ENCODE measurements at places on chromosomes 16 and 17.

DNA sequence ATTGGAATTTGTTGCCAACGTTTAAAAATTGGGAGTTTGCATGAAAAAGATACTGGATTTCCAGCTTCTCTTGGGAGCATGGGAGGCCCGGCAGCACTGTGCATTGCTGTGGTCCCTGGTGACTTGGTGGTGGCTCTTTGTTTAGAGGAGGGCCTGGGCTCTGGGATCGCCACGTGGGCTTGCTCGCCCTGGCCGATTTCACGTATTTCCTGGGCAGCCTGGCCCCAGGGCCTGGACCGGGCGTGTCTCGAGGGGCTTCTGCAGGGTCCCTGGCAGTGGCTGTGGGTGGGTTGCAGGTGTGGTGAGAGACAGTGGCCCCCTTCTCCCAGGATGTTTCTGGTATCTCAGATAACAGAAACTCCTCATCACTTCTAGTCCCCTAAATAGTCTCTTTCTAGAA lies 67.9 kb downstream of the ATP2C2 start:
- no peak for DNase-seq

DNA sequence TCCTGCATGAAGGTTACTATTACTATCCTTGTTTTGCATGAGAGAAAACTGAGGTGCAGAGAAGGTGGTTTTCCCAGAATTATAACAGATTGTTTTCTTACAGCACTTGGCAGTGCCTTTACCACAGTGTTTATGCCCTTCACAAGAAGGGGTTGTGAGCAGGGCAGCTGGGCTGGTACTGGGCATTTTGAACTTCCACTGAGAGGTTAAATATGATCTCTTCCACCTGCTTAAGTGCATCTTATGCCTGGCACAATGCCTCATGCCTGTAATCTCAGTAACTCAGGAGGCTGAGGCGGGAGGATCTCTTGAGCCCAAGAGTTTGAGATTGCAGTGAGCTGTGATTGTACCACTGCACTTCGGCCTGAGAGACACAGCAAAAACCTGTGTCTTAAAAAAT lies 36.2 kb downstream of the NDE1 start:
- DNase-seq = no peak

DNA sequence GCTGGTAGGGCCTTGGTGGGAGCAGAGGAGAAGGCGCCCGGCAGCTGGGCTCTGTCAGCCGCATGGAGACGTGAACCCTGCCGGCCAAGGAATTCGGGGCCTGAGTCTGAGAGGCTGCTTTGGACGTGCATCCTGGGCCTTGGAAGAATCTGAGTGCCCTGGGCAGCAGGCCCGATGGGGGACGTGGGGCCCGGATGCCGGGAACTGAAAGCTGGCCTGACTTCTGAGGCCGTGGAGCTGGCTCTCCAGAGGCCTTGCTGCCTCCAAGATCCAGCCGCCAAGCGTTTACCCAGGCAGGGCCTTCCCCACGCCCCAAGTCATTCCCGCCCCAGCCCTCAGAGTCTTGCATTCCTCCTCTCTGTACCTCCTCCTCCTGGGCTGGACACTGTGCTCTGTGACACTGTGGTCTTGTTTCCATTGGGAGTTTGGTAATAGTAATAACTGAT lies 37.2 kb downstream of the NKD1 start:
- no peak for DNase-seq

- no peak for DNase-seq
Measured at GRCh38 chr16:23504076-23504452, 6.2 kb downstream of the GGA2 start.

DNA sequence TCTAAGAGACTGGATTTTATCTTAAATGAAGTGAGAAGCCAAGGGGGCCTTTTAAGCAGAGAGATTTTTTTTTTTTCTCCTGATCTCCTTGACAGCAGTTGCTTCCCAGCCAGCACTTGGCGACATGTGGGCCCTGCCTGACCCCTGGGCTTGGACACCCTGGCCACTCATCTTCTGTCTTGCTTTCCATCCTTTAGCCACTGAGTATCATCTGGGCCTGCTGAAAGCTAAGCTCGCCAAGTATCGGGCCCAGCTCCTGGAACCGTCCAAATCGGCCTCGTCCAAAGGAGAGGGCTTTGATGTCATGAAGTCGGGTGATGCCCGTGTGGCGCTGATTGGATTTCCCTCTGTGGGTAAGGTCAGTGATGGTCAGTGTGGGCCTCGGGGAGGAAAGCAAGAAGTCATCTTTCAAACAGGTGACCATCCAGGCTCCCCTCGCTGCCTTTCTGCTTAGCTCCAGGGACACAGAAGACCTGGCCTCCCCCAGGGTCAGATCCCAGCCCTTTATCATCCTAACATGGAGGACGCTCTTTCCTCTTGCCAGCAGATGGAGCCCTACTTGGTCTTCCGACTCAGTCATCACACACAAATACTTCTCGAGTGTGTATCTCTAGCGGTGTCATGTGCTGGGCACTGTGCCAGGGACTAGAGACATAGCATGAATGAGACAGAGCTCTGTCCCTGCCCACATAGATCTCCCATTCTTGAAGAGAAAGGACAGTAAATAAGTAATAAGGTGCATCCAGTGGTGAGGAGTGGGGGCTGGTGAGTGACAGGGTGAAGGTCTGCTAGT lies 6.1 kb downstream of the DRG2 start:
- no peak for DNase-seq

- no peak for DNase-seq
Measured at GRCh38 chr16:80175011-80175410, 365.8 kb upstream of the DYNLRB2 start.

- DNase-seq = no peak
Measured at GRCh38 chr17:82687375-82687861, 11.1 kb downstream of the RAB40B start.

DNA sequence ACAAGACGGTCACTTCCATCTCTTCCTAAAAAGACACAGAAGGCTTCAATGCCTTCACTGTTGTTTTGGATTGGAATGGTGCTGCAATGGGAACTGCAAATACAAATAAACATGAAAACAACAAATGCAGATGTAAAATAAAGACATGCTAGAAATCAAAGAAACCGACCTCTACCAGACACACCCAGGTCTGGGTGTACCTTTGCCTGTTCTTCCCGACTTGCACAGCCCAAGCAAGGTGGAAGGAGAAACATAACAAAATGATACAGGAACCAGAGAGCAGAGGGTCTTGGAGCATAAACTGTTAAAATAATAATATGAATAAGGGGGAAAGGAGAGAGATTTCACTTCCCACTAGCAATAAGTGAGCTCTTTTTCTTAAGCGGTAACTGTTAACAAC lies 17.3 kb downstream of the RFFL start:
- no peak for DNase-seq

DNA sequence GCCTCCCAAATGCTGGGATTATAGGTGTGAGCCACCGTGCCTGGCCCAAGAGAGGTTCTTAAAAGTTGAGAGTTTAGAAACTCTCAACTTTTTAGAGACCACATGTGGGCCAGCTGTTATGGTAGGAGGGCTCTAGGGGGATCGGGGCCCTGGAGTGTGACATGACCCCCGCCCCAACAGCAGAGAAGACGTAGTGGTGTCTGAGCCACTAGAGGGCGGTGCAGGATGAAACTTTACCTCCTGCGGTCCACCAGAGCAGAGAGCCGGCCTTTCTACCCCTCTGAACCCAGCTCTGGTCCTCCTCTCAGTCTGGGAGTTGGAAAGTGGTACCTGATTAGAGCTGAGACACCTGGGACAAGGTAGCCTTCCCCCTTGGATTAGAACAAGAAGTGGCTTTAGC lies 7.4 kb downstream of the CDK5RAP3 start:
- DNase-seq = no peak

- no peak for DNase-seq
Measured at GRCh38 chr17:65103896-65104295, 33.3 kb upstream of the RGS9 start.

DNA sequence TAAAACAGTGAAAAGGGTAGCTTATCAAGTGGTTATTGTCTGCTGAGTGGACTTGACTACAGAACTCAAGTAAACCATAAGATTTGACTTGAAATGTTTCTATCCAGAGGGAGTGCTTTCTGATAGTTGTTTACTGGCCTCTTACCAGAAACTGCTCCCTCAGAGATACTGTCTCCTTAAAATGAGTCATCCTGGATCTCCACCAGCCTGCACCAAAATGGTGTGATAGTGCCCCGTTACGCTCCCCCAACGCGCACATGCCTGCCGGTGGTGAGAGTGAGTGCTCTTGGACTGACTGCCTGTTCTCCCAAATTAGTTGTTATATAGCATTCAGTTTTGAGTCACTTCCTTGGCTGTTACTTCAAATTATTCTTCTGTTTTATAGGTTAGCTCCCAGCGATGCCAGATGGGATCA lies 22.9 kb downstream of the PRCD start:
- DNase-seq = no peak

DNA sequence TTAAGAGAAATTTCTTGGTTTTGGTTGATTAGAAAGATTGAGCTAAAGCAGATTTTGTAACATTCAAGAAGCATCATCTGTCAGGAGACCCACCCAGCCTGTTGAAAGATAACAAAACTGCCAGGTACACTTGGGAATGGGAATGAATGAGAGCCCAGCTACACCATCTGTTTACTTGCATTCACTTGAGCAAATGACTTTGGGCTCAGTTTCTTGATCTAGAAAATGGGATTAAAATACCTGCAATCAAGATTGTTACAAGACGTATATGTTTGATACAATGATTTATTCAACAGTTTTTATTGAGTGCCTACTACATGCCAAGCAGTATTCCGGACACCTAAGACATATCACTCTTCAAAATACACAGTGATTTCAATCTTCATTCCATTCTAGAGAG lies 76.3 kb upstream of the HAS3 start:
- no peak for DNase-seq

DNA sequence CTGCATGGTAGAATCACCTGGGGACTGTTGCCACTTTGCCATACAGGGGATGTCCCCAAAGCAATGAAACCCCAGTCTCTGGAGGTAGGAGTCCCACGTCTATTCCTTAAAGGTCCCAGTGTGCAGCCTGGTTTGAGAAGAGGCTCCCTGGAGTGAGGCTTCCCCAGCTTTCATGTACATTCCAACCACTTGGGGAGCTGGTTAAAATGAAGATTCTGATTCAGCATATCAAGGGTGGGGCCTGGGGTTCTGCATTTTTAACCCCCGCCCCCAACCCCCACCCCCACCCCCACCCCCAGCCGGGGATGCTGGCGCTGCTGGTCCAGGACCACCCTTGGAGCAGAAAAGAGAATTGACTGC lies 241.2 kb downstream of the FOXL1 start:
- DNase-seq = no peak

- DNase-seq = no peak
Measured at GRCh38 chr17:80807882-80808281, 183.8 kb upstream of the CHMP6 start.
